Fibroblast of skin of left quadriceps (primary cell): ENCODE measurements at places on chromosomes 2 and 18.

DNA sequence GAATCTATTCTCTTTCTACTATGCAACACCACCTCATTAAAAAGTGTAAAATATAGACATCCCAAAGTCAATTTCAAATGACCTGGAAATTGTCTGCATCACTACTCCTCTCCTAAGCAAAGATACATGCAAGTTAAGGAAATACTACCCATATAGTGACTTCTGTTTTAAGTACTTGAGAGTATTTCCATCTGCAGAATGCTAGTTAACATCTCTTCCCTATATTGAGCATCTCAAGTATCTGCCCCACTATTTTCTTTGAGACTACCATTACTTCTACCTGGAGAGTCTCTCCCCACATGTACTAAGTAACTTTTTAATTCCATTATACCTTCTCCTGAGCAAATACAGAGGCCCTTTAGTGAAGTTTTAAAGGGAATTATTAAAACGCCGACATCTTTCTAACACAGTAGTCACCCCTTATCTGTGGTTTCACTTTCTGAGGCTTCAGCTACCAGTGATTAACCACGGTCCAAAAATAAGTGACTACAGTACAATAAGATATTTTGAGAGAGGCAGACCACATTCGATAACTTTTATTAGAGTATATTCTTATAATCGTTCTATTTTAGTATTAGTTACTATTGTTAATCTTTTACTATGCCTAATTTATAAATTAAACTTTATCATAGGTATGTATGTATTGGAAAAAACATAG lies 21.8 kb downstream of the CWC22 start:
- no peak for DNase-seq

DNA sequence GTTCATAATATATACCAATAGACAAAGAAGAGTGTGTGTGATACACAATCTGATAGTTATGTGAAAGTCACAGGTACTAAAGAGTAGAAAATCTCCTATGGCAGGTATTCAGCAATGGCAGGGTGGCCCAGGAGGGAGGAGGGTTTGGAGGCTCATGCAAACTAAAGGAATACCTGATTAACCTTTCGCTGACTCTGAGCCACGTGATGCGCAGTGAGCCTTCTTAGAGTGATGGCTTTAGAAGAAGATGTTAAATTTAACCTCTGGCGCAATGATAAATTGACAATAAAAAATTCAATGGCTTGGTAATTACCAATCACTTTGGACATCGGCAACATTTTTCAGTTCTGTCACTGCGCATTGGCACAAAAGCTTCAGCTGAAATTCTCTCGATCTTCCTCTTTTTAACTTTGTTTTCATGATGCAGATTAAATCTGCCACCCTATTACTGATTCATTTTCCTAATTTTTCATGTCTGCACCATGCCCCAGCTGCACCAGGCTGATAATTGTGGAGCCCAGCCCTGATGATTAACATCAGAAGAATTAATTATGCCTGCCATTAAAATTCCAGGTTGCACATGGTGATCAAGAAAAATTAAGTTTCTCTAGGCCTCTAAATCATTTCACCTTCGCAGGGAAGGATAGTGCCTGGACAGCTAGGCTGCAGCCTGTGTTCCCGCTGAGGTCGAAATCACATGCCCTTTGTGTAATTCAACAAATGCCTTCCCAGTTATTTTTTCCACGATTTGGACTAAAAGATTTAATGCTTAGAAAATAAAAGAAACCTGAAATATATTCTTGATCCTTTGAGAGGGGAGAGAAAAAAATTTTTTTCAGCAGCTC lies 250.6 kb upstream of the HNRNPA3 start:
- DNase-seq = no peak

DNA sequence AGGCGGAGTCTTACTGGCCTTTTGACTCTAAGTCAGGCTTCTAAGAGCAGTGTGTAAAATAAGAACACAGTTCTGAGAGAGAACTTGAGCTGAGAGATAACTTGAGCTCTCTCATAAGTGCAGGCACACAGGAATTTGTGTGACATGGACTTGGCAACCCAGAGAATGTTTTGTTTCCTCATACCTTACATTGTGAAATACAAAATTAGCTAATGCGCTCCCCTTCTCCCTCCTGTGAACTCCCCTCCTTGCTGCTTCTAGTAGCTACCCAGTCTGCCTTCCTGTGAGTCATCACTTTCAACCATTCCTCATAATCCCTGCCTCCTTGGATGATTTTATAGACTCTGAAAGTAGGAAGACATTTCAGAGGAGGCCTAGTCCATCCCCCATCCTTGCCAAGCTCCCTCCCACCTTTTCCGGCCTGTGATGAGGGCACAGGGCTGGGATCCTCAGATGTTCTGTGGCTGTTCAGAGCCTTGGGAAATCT lies 22.6 kb downstream of the FER1L5 start:
- DNase-seq = peak; percentile 98

- no peak for DNase-seq
Observed at GRCh38 chr2:152175012-152175367, 573 bp downstream of the STAM2 start.

GRCh38 chr2:214960677-214961076 lies 151.2 kb upstream of the BARD1 start:
- no peak for DNase-seq

DNA sequence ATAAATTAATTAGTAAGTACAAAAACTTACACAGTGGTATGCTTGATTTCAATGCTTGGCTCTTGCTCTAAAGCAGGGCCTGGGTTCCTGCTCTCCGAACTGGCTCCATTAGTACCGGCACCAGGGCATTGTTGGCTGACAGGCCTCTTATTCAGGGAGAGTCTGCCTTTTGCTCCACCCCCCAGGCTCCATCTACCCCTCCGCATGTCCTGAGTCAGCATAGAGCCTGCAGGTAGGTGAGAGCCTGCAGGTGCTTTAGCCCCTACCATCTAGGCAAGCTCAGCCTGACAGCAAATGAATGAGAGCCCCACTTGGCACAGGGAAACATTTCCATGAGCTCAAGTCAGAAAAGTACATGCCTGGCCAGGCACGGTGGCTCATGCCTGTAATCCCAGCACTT lies 35.1 kb upstream of the EFHD1 start:
- no peak for DNase-seq

DNA sequence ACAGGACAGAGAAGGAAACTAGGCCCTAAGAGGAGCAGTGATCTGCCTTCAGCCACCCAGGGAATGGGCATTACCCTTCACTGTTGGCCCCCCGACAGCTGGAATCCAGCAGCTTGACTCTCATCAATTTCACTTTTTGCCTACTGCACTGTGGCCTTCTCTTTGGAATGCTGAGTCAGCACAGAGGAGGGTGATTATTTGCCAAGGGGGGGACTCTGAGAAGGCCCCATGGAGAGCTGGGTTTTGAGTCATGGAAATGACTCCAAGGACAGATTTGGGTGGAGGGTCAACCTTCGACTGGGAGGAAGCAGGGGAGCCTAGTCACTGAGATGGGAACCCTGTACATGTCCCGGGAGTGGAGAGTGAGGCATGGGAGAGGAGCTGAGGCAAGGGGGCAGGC lies 38.1 kb upstream of the NTSR2 start:
- no peak for DNase-seq

DNA sequence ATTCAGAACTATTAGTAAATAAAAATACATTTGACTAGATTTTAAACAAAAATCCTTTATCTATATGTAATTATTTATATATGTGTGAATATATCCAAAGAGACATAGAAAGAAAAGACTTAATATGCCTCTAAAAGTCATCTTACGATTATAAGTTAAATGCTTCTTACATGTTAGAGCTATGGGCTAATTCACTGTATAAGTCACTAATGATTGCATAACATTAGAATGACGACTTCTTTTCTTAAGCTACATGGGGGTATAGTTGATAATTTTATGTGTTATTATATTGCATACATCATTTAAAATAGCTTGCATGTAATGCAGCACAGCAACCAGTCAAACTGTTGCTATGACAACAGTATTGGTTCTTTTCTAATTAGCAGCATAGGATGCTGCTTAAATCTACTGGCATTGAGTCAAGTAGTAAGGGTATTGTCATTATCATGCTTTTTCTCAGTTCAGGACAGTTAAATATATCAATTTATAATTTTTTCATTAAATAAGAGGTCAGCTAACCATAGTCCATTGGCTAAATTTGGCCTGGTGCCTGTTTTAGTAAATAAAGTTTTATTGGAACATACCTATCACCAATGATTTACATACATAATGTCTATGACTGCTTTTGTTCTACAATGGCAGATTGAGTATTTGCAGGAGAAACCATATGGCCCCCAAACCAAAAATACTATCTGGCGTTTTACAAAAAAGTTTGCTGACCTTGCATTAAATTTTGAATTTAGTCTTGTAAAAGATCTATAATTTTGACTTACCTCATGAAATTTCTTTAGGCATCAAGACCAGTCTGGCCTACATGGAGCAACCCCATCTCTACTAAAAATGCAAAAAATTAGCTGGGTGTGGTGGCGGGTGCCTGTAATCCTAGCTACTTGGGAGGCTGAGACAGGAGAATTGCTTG lies 207.7 kb upstream of the ZSWIM2 start:
- no peak for DNase-seq

DNA sequence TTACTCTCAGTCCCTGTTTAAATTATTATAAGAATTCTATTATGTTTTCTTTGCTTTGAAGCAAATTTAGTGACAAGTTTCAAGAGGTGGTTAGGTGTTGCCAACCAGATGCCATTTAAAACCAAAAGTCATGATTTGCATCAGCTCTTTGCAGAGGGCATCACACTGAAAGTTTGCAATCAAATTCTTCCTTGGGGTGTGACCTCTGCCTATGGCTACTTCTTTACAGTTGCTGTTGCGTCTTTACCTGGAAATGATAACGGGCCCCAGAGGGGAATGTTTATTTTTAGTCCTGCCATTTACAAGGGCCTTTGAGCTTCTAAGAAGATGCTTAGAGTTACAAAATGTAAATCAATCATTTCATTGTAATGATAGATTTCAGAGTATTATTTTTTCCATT lies 561.0 kb downstream of the ARHGAP15 start:
- DNase-seq = no peak

DNA sequence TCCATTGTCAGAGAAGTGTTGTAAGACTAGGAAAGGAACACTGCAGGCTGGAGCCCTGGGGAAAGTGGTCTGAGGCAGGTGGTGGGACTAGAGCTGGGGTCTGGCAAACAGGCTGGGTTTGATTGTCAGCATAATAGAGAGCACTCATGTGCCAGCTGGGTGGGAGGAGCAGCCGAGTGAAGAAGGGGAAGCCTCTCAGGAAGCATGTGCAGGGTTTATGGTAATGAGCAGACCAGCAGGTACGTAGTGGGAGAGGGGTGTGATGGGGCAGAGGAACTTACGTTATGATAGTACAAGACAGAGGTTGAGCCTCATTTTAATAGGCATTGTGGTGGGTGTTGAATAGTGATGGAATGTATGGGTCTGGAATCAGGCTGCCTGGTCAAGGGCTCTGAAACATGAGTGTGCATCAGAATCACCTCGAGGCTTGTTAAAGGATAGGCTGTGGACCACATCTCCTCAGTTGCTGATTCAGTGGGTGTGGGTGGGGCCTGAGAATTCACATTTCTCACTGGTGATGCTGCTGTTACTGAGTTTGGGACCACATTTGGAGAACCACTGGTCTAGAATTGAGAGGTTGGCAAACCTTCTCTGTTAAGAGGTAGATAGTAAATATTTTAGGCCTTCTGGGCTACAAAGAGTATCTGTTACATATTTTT lies 1.7 kb upstream of the MGAT5 start:
- DNase-seq = no peak

DNA sequence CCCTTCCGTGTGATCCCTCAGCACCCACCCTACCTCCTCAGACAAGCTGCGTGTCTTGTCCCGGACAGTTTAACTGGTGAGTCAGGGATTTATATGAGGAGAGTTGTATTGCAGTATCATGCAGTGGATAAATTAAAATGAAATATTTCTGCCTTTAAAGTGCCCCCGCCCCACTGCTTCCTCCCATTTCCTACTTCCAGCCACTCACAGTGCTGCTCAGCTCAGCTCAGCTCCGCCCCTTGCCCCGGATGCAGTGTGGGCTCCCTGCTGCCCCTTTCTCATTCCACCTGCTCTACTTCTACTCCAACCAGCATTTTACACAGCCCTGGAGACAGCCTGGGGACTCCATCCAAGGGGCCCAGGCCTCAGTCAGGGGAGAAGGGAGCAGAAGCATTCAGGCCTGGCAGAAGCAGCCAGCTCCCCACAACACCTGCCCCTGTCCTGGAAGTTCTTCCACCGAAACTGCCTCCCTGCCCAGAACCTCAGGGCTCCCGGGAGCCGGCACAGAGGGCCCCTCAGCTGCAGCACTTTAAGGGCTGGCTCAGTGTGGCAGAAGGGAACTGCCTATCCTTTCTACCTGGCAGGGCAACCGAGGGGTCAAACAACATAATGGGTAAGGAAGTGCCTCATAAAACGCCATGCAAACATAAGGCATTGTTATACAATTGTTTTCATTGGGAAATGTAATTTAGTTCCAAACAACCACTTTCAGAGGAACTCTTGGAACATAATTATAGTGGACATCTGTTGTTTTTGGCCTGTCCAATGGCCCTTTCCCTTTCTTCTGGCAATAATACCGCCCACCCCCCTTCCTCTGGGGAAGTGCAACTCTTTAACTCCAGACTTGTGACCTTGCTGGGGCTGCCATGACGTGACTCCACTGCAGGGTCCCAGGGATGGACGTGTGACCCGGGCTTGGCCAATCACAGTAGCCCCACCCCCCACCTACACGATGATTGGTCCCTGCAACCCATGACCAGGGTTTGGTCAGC lies 102.3 kb downstream of the LIPG start:
- no peak for DNase-seq

DNA sequence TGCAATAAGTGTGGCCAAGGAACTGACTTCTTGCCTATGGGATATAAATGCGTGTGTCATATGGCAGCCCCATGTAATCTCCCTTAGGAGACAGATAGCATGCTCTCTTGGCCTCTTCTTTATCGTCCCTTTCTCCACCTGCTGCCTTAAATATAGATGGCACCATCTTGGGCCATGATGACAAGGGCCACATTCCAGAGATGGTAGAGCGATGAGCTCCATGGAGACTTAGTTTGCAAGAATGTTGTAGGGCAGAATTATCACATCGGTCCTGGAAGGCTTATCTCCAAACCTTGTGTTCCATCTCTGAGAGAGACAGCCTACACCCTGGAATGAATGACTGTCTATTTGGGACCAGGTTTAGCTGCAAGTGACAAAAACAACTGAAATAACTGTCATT lies 536.7 kb downstream of the TNS1 start:
- no peak for DNase-seq

GRCh38 chr2:171310889-171311288 lies 122.9 kb downstream of the METTL8 start:
- DNase-seq = no peak

GRCh38 chr2:207112383-207112782 lies 53.4 kb downstream of the KLF7 start:
- no peak for DNase-seq

GRCh38 chr18:28041366-28041765 lies 135.6 kb downstream of the CDH2 start:
- DNase-seq = no peak
